ENCODE measurements at places on chromosomes 6 and 20.

DNA sequence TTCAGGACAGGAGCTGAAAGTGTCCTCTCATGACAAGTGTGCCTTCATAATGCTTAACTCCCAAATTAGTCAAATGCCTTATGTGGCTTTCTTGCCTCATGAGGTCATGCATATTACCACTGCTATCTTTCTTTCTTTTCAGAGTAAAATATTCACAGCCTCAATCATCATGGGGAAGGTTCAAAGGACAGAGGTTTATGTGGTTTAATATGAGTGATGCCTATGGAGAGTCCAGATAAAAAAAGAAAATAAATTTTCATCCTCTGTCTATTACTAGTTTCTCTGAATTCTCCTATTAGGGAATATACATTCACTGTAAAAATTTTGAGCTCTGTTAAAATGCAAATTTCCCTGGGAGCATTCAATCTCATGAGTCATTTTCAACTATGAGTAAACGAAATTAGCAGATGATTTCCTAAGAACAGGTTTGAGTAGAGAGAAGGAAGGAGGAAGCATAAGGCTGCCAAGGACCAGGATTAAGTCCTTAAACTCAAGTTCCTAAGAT, 396.9 kb upstream of the ADGRB3 start:
- no peak for DNase-seq

GRCh38 chr20:37020636-37021035, 69.1 kb upstream of the SAMHD1 start:
- DNase-seq: no peak

GRCh38 chr6:44020148-44020547, 107.1 kb downstream of the MRPL14 start:
- DNase-seq: no peak

- no peak for DNase-seq
These were observed 56.1 kb upstream of the PNRC1 start for GRCh38 chr6:89024456-89024855.

DNA sequence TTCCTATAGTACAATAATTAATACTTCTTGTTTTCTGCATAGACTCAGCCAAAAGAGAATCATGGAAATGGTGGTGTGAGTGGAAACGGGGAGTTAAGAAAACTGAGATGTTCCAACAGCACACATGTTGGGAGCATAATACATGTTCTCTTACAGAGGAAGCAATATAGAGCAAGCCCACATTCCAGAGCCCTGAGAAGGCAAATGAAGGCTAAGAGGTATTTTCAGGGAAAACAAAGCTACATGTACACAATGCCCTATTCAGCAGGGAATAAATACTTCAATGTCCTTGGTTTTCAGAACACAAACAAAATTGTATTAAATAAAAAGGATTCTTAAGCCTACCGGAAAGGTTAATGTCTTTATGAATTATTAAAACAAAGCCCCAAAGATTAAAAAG, 35.1 kb upstream of the SMIM8 start:
- no peak for DNase-seq

DNA sequence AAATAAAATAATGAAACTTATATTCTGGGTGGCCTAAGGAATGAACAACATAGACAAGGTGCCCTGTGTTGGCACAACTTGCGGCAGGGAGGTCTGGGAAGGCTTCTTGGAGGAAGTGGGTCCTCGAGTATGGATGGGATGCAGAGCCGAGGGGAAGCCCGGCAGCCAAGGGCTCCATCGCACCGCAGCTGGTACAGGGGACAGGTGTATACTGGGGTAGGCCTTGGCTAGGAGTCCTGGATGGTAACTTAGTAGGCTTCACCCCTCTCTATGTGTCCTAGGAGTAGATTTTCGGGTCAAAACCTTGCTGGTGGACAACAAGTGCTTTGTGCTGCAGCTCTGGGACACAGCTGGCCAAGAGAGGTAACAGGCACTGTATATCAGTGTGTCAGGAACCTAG, 28.0 kb downstream of the RAB44 start:
- DNase-seq: no peak

DNA sequence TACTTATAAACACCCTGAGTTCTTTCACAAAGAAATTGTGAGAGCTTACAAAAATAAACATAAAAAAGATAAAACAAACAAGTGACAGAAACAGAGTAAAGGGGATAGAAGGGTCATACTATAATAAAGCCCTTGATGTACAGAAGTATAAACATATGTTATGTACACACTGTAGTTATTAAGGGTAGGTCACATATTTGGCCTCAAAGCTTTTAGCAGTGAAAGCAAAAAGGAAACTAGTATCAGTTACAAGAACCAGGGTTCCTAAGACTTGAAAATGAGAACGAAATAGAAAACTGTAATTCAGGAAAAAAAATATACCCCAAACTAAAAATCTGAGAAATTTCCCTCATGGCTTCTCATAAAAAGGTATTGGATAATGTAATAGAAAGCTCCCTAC, 380.6 kb downstream of the HDGFL1 start:
- DNase-seq: no peak

DNA sequence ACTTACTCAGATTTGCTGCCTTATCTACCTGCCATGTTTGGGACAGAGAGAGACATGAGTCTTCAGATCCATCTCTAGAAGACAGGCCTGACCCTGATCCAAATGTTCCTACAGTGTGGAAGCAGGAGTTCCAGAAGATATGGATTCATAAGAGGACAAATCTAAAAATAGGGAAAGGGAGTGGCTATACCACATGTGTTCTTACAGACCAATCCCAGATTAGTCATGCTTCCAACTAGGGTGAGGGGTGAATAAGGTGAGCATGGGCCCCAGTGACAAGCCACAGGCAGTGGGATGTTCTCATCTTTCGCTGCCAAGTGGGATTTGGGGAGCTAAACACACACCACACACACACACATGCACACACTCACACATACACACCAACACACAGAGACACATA, 670.7 kb upstream of the CITED2 start:
- no peak for DNase-seq

- DNase-seq: no peak
These were observed 70.2 kb downstream of the EYA2 start for GRCh38 chr20:46964618-46965455.

GRCh38 chr6:150767571-150768018, 97.9 kb upstream of the MTHFD1L start:
- DNase-seq: peak; percentile 74

GRCh38 chr6:43495409-43495941, 14.7 kb downstream of the LRRC73 start:
- no peak for DNase-seq

DNA sequence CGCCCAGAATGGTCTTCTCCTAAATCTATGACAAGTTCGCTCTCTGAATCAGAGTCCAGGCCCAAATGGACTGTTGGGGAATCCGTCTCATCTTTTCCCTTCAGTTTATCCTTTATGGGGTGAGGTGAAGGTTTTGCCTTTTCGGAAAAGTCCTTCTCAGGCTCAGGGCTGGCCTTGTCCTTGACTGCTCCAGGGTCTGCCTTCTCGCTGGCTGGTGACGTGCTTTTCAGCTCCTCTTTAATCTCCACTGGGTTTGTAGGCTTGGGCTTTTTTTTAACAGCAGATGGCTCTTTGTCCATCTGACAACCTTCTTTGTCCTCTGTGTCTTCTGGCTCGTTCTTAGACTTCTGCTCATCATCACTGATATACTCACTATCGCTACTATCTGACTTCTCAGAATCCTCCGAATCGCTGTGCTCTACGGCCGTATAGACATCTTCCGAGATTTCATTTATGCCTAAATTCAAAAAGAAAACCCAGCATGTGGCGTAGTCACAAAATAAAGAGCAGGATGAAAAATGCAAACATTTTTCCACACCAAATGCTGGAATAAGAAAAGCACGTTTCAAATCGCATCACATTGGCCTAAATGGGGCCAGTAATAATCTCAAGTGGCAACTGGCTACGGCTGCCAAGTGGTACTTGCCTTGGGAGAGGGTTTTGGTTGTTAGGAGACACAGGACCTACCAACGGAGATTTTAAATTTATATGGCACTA, 110.3 kb downstream of the ZMYND8 start:
- no peak for DNase-seq

GRCh38 chr6:113879186-113880096, 22.3 kb downstream of the MARCKS start:
- peak; percentile 80 for DNase-seq

DNA sequence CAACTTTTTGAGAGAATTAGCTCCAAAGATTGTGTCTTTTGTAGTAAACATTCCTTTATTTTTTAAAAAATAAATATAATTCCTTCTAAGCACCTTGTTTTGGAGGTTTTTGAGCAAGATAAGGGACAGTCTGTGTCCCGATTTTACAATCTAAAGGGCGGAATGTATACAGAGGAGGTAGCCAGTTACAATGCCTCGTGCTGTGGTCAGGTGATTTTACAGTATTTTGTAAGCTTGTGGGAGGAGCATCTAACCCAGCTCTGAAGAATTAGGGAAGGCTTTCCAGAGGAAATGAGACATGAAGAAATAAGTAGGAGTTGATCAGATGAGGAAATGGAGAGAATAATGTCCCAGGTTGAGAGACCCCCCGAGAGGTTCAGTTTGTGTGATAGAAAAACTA, 1.3 kb downstream of the HINT3 start:
- peak; percentile 47 for DNase-seq

GRCh38 chr6:89037141-89037900, 43.2 kb upstream of the PNRC1 start:
- no peak for DNase-seq

GRCh38 chr20:63968136-63968927, 1.4 kb downstream of the ZNF512B start:
- no peak for DNase-seq

- no peak for DNase-seq
These were observed 70.6 kb downstream of the MRPL14 start for GRCh38 chr6:44056392-44057237.

- no peak for DNase-seq
These were observed 28.1 kb upstream of the MTCL3 start for GRCh38 chr6:127547215-127547614.

DNA sequence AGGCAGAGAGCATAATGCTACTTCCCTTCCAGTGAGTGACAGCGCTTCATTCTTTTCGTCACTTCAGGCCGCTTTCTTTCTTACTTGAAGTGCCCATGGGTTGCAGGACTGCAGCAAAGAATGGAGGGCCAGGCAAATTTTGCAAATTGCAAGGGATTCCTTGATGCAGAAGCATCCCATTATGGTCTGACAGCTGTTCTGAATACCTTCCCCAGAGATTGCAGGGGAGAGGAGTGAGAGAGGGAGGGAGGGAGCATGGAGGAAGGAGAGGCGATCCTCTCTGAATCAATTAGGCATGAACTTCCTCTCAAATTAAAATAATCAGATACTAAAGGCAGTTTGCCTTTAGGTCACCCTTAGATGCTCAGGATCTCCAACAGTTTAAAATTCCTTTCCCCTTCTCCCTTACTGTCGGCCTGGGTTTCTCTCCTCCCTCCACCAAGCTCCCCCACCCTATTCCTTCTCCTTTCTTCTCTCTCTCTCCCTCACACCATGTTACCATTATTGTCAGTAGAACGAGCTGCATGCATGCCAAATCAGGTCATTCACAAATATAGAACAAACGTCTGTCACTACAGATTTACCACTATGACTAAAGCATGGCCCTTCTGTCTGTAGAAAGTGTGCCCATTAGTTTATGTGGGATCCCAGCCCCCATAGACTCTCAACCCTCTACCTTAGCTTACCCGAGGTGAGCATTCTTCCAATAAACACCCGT, 289.2 kb downstream of the CD83 start:
- DNase-seq: no peak

DNA sequence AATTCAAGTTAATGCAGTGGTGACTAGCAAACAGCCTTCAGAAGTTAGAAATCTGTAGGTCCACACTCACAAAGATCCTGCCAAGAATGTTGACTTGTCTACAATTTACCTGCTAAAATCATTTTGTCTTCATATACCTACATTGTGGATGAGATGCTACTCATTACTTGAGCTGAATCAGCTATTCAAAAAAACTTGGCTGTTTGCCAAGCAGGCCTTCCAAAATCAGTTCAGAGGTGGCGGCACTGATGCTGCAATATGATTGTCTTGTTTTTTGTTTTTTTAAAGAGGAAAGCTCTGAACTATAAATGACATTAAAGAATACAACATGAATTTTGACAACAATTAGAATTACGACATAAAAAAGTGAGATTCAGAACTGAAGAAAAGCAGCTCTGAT, 354.7 kb upstream of the KHDRBS2 start:
- DNase-seq: no peak

DNA sequence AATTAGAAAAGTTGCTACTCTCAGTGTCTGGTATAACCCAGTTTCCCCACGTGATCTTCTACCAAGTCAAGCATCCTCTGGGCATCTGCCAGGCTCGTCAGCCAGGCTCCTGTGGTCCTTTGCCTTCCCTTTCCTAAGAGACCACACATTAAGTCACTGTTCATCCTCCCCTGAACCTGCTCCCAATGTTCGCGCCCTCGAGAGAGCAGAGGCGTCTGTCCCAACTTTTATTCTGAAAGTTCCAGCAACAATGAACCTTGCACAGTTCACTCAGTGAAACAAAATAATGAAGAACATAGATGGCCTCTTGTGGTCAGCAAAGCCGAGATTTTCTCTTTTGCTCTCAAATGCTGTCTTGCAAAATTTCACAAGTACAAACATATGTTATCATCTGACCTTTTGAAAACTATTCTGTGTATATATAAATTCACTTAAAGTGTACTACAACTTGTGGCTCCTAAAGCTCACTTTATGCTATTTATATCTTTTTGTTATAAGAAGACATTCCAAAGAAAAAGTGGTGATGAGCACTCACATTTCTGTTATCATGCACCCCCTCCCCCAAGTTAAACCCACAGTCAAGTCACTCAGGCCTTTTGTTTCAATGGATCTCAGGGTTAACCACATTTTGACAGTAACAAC, 39.2 kb upstream of the NHSL1 start:
- no peak for DNase-seq

- DNase-seq: no peak
These were observed 184.4 kb downstream of the GJA10 start for GRCh38 chr6:90078513-90079289.

- no peak for DNase-seq
These were observed 32.8 kb downstream of the GABRR1 start for GRCh38 chr6:89184344-89184743.

GRCh38 chr20:64112691-64113443, 5.5 kb upstream of the NPBWR2 start:
- no peak for DNase-seq

Data from kidney glomerular epithelial cell (primary cell).